ENCODE measurements at places on chromosomes 6 and 20.
A peak's percentile ranks its signal among the peaks of the same experiment; 100 is the strongest.

DNA sequence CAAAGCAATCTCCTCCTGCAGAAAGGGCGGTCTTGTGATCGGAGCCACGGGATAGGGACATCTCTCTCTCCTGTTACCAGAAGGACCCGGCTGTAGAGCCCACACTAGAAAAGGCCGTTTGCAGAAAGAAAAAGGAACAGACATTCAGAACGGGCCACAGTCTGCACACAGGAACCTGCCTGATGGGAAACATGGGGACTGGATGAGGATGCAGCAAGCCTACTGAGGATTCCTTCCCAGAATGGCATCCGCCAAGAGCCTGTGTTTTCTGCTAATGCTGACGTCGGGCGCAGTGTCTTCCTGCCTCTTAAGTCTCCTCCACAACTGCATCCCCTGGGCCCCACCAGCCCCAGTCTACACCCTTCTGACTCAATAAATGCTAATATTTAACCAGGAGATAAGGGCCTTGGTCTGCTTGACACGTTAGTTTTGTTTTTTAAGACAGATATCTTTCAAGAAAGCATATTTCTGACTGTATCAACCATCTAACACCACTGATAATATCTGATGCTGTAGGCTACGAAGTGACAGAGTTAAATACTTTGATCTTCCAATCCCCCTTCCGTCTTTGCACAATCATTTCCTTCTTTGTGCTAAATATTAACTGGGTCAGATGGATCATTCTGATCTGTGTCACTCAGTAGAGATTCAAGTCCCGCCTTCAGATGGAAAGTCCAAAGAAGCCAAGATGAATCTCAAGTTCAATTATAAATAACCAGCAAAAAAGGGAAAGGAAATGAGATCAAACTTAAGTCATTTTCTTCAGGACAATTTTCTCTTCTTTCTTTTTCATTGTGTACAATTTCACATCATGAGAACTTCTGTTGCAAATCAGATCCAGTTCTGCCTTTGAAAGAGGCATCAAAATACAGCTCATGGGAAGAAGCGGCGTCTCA, 20.7 kb downstream of the FAM50B start:
- DNase-seq: no peak

- DNase-seq: peak; percentile 75
Observed at GRCh38 chr6:106918115-106918514, 56.4 kb downstream of the CD24 start.

- DNase-seq: no peak
Observed at GRCh38 chr20:34954904-34955230, 739 bp downstream of the GSS start.

- DNase-seq: no peak
Observed at GRCh38 chr6:135008072-135008940, 46.3 kb downstream of the HBS1L start.

DNA sequence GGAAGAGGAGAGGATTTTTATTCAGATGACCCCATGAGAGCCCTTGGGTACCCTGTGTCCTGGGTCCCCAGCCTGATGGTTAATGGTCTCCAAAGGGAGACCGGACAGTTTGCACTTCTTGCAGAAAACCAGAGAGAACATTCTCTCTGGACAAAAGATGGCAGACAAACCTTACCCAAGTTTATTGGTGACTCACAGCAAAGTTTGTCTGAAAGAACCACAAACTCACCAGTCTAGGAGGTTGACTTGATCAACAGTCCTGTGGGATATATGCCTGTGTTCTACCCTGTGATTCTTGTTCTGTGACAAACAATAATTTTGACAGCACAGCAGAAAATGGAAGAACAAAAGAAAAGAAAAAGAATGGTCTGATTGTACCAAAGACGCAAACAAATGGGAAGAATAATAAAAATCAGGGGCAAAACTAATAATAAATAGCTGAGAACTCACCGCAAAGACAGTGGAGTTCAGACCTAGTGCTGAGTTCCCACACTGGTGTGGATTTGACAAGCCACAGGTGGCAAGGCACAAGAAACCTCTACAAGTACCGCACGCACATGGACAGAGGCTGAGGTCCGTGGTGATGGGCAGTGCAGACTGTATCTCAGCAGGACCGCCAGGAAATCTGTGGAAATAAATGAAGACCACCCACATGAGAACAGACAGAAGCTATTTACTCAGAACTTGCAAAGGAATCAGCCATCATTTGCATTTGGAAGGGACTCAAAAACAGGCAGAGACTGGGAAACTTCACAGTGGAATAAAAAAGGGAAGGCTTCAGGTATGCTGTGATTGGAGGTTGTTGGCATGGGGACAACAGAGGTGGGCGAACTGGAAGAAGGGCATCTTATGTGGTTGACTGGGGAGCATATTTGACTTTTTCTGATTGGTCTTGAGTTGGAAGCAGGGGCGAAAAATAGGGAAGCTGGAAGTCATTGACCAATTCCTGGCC, 246.3 kb upstream of the RNF24 start:
- DNase-seq: no peak

GRCh38 chr6:43495409-43495941, 14.7 kb downstream of the LRRC73 start:
- no peak for DNase-seq

GRCh38 chr6:53066077-53066417, 843 bp downstream of the FBXO9 start:
- no peak for DNase-seq

- DNase-seq: no peak
Observed at GRCh38 chr6:34806738-34807453, 15.0 kb downstream of the BLTP3A start.

- no peak for DNase-seq
Observed at GRCh38 chr6:113674075-113674474, 183.1 kb upstream of the MARCKS start.

DNA sequence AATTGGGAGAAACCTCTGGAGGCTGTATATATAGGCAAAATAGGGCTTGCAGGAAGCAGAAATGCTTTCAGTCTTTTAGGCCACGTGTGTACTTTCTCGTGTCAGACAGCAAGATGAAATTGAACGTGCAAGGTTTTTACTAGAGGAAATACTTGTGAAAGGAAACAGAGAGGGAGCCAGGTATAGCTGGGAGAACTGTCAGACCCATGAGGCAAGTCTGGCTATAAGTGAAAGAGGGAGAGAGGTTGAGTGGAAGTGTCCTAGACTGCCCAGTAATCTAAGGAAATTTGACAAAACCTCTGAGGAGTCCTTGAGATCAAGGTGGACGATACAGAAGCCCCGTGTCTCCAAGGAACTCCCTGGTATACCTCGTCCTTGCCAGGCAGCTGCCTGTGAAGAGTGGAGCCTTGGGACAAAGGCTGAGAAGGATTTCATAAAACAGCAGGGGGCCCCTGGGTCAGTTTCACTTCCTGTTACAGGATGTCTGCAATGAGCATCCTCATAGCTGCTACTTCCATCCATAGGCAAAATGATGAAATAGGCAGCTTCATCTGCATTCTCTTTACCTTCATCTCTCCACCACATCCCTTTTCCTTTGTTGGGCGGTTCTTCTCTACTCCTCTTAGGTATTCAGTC, 114.4 kb upstream of the MAP3K7 start:
- DNase-seq: peak; percentile 12

GRCh38 chr6:151175662-151176445, 63.9 kb upstream of the AKAP12 start:
- DNase-seq: no peak

GRCh38 chr6:44058617-44059358, 68.5 kb downstream of the MRPL14 start:
- DNase-seq: no peak

- no peak for DNase-seq
Observed at GRCh38 chr20:23235173-23236027, 115.2 kb upstream of the NXT1 start.

- DNase-seq: no peak
Observed at GRCh38 chr6:126804332-126805064, 314.0 kb upstream of the RSPO3 start.

DNA sequence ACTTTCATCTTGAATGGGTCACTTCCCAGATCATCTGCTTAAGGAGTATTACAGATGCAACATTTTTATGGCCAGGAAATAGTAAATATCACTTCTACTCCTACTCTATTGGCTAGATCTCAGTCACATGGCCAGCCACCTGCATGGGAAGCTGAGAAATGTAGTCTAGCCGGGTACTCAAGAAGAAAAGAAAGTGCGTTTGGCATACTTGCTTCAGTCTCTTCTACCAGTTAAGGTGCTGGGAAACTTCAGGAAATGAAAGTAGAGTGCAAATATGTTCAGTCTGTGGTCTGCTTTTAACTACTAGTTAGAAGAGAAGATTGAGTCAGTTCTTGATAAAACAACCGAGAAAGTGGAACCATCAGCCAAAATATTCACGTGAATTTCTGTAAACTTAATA, 129.2 kb downstream of the PDSS2 start:
- no peak for DNase-seq

- peak; percentile 73 for DNase-seq
Observed at GRCh38 chr6:162416831-162417537, 310.6 kb downstream of the PRKN start.

DNA sequence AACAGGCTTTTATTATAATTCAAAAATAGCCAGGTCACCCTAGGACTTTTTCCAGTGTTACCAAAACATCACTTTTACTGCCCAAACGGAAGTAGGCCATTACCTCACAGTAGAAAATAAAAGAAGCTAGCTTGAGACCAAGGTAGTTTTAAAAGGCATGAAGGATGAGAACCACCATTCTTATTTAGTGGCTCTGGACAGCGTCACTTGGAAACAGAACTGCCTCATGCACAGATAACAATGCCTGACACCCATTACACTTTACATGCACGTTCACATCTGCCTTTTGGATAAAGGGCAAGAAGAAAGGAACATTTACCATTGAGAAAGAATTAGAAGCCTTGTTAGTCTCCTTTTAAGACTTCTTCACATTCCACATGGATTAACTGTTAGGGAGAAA, 1.9 kb upstream of the PAQR8 start:
- no peak for DNase-seq

DNA sequence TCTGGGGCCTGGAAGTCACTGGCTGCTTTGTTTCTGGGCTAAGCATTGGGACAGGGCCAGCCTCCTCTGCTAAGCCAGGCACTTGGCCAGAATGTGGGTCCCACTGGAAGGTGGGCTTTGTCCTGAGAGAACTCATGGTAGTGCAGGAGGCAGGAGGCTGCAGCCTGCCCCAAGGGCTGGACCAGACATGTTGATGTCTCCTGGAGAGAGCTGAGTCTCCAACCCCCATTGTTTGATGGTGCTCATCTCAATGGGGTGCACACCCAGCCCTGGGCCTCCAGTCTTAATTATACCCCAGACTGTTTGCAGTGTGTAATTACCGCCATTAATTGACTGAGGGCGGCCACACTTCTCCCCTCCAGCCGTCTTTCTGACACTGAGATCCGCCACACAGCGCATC, 220.5 kb upstream of the PMEPA1 start:
- DNase-seq: no peak

- DNase-seq: no peak
Observed at GRCh38 chr6:109513571-109514071, 30.6 kb upstream of the ZBTB24 start.

GRCh38 chr6:13883966-13884365, 40.8 kb upstream of the RNF182 start:
- no peak for DNase-seq

- no peak for DNase-seq
Observed at GRCh38 chr6:11779329-11780096, 910 bp upstream of the ADTRP start.

DNA sequence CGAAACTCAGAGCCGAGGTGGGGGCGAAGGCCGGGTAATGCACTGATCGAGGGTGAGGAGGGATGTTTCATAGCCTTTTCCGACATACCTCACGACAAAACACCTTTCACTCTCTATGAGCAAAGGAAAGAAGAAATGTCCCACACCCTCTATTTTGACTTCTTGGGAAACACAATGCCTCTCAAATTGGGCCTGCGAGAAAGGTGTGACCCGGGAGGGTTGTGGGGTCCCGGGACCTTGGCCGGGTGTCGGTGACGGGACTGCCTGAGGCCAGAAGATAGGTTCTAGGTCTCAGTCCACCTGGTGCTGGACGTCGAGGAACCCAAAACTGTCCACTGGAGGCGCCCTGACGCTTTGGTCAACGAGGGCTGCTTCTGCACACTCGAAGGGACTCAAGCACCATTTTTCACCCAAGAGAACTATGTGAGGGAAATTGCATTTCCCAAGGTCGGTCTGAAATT, 41.1 kb upstream of the OSTM1 start:
- DNase-seq: no peak

DNA sequence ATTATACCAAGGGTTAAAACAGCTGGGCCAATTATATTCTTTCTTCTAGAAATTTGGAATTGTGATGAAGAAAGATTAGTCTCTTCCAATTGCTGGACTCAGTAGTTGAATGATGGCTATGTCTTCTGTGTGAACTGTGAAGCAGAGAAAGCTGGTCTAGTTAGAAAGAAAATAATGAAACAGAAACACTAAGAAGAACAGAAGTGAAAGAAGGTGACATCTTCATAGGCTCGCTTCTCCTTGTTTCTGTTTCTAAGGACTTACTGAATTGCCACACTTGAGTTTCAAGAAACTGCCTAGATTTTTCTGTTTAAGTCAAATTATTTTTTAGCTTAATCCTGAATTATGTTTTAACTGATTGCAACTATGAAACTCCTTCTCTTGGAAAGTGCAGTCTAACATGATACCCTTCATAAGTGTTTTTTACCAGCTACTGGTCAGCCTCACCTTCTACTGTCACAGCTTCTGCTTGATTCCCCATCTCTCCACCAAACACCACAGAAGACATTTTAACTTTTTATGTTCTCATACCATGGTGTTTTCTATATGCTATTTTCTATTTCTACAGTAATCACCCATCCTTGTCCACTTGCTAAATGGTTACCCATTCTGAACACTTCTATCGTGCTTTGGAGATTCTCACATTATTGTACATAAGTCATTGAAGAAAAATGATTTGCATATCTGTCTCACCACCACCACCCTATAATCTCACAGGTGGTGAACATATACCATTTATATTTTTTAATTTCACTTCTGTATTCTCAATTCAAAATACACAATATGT, 268.8 kb downstream of the GRIK2 start:
- no peak for DNase-seq

DNA sequence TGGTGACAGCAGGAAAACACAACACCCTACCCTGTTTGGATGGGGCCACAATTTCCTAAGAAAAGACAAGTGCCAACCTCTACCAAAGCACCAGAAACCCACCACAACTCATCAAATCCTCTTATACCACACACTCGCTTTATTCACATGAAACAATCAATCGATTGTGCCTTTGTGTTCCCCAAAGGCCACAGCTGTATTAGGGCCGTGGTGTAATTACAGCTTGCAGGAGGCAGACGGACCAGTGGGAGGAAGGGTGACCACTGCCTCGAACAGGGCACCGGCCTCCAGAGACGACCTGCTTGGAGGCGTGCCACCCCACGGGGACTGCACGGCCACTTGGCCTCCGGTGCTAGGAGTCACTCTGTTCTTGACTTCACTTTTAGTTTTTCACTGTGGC, 264.1 kb downstream of the FOXC1 start:
- no peak for DNase-seq

GRCh38 chr6:42707595-42707994, 14.8 kb downstream of the PRPH2 start:
- no peak for DNase-seq

GRCh38 chr6:7237653-7238188, 75.3 kb downstream of the SSR1 start:
- DNase-seq: no peak

Measured in NCI-H524 treated with DMSO at 0.1 percent for 48 hours (cell line).